ENCODE measurements at places on chromosomes 3 and 15. TPM values are rescaled to one million over a fixed set of nuclear protein-coding genes. Genes with fewer than 3 reads are reported as not detected.

GPR27 gene
- polyA plus RNA-seq = 0.69 TPM

GRCh38 chr3:8627201-8627940 is 17.2 kb downstream of the SSUH2 start:
- no peak for DNase-seq

TRH gene
- polyA plus RNA-seq = not detected

GRCh38 chr15:22850055-22850454 is 11.6 kb downstream of the NIPA2 start:
- DNase-seq = no peak

ZMYND10 gene
- polyA plus RNA-seq = 0.29 TPM

DNA sequence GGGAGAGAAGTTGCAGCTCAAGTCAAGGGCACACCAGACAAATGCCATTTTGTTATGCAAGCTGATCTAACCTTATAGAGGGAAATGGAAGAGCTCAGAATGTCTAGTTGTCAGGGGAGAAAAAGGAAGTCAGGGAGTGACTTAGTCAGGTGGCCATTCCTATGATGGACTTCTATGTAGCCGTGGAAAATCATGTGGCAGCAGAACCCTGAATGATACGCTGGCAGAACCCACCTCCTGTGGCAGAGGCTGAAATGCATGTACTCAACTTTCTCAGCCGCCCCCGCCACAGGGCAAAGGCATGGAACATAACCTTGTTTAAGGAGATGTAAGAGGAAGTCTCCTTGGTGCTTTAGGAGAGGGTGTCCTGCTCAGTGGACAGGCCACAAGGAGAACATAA is 37.7 kb upstream of the PARL start:
- DNase-seq = no peak

THSD4 gene
- 42.4 TPM for polyA plus RNA-seq

GRCh38 chr3:192422321-192422996 is 304.9 kb downstream of the FGF12 start:
- DNase-seq = no peak

DNA sequence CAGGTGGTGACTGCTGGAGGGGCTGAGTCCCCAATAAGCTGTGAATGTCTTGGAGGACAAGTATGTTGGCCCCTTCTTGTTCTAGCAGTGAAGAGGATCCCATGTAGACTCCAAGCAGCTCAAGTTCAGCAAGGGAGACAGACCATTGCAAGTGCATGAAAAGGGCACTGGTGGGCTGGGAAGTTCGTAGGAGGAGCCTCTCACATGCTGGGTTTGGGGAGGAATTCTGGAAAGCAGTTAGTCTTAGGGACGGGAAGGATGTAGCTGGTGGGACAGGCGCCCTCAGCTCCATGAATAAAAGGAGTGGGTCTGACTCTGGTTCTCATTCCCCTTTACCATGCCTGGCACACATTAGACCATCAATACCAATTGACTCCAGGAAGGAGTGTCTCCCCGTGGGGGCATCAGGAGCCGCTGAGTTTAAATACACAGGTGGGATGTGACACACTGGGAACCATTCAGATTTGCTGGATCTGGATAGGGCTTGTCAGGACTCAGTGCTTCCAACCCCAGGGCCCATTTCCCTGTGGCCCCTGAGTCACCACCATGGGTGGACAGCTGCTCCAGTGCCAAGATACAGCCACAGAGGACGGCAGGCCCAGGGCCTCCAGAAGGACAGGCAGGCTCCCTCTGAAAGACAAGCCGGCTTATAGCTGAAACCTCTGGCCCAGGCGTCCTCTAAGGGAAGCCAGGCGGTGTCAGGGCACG is 552 bp upstream of the XYLB start:
- DNase-seq = no peak

CHDH gene
- 1.6 TPM for polyA plus RNA-seq

DNA sequence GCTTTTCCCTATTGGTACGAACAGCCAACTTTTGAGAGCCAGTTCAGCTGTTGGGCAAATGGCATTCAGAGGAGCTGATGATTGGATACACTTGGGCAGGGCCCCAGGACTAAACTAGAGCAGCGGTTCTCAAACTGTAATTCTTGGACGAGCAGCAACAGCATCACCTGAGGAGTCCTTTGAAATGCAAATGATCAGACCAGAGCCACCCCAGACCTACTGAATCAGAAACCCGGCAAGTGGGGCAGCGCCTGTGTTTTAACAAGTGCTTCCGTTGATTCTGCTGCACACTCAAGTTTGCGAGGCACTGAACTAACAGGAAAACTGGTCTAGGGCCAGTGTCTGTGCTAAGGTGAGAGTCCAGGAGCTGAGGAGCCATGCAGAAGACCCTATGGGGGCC is 239.7 kb downstream of the UACA start:
- no peak for DNase-seq

- DNase-seq = no peak
Measured at GRCh38 chr3:170862618-170863374, 7.2 kb downstream of the RPL22L1 start.

SCAANT1 gene
- polyA plus RNA-seq = not detected

DNA sequence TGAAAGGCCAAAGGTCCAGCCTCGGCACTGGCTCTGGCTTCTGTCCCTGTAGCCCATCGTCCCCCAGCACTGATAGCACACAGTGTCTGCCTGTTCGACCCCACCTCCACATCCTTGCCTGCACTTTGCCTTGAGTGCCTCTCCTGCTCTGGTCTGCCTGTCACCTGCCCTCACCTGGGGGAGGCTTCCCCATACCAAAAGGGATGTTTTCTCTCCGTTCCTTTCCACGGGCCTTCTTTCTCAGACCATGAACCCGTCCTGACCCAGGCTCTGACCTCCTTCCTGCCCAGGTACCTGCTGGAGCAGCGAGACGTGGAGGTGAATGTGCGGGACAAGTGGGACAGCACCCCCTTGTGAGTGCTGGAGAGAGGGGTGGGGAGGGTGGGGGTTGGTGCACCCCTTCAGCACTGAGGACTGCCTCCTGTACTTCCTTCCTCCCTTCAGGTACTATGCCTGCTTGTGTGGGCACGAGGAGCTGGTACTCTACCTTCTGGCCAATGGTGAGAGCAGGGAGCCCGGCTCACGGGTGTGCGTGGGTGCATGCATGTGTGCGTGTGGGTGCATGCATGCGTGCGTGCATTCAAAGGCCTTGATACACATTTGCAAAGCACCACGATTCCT is 1.5 kb downstream of the ABTB1 start:
- DNase-seq = no peak

All from heart left ventricle (tissue), 16 donors.